ENCODE measurements at places on chromosomes 6 and 20. TPM values are rescaled to one million over a fixed set of nuclear protein-coding genes. Genes with fewer than 3 reads are reported as not detected.
A peak's percentile ranks its signal among the peaks of the same experiment; 100 is the strongest.

DNA sequence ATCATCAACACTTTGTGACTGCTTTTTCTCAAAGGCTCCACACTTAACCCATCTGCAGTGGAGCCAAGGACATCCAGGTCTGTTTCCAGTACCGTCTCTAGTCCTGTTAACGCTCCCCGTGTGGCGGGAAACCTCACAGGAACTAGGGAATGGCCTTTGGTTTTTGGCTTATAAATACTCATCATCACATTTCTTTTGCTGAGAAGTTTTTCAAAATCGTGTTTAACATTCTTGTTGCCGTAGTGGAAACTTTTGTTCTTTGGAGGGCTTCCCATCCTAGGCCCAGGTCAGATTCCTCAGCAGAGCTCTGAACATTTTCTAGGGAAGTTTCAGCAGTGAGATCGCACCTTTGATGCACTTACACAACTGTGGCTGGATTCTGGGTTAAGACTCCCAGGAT, 24.6 kb downstream of the DAAM2 start:
- ATAC-seq = no peak

DNA sequence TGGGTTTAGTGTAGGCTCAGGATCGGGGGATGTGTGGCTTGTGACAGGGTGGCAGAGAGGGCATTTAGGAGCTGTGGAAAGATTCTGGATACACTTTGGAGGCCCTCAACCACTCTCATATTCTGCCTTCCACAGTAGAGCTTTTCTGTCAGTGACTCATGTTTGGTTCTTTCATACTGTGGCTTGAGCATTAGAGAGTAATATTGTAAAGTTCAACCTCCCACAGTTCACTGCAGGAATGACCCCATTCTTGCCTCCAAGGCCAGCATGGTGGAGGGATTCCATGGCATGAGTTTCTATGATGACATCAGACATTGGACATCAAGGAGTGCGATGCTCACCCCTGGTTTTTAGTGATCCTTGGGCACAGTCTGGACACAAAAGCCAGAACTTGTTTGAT, 50.9 kb downstream of the DTD1 start:
- ATAC-seq = no peak

GRCh38 chr6:16929809-16930208, 168.5 kb upstream of the ATXN1 start:
- ATAC-seq = peak; percentile 42

- ATAC-seq = no peak
Measured at GRCh38 chr20:41234041-41234440, 83.5 kb downstream of the ZHX3 start.

DNA sequence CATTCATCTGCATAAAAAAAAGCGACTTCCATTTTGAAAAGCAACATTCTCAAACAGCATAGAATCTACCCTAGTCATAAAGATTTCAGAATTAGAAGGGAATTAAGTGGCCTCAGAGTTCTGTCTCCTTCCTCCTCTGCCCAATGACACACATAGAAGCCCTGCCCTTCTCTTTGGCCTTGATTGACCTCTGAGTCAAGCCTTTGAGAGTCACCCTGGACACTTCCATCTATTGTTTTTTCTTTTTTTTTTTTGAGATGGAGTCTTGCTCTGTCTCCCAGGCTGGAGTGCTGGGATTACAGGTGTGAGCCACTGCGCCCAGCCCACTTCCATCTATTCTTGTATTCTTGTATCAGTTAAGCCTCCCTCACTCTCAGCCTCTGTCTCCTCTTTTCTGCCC, 44.8 kb upstream of the CTNNBL1 start:
- peak; percentile 78 for ATAC-seq

- no peak for ATAC-seq
Measured at GRCh38 chr6:90406957-90407356, 110.3 kb upstream of the BACH2 start.

DNA sequence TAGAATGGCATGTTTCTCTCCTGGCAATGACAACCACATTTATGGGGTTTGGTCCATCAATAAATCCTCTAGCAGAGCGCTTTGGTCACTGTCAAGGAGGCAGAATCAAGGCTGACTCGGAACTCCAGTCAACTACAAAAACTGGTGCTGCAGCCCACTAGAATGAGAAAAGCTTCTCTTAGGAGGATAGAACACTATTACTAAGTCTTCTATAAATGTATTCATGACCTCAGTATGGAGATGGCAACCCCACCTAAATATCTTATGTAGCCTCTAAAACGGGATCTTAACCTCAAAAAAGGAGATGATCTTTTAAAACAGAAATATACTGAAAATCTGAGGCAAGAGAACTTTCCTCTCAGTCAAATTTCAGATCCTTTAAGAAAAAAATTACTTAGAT, 68.5 kb downstream of the RALGAPA2 start:
- no peak for ATAC-seq

GRCh38 chr6:135675862-135676261, 175.6 kb upstream of the PDE7B start:
- ATAC-seq = no peak

GRCh38 chr20:17636523-17637412, 45.3 kb downstream of the RRBP1 start:
- ATAC-seq = no peak

- ATAC-seq = no peak
Measured at GRCh38 chr6:81722506-81723223, 29.8 kb downstream of the TENT5A start.

DNA sequence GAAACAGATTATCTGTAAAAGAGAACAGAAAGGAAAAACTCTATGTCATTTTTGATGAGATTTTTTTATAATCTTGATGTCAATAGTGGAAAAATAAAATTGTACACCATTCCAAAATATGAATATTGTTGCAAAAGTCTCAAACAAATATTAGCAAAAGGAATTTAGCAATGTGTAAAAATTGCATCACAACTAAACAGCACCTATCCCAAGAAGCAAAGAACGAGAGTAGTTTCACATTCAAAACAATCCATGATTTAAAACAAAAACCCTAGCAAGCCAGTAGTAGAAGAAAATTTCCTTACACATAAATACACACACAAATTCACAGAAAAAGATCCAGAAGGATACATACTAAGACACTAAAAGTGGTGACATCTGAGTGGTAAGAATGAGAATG, 38.4 kb downstream of the LCA5 start:
- no peak for ATAC-seq

GRCh38 chr6:117613920-117614560, 11.7 kb upstream of the GOPC start:
- ATAC-seq = no peak

DNA sequence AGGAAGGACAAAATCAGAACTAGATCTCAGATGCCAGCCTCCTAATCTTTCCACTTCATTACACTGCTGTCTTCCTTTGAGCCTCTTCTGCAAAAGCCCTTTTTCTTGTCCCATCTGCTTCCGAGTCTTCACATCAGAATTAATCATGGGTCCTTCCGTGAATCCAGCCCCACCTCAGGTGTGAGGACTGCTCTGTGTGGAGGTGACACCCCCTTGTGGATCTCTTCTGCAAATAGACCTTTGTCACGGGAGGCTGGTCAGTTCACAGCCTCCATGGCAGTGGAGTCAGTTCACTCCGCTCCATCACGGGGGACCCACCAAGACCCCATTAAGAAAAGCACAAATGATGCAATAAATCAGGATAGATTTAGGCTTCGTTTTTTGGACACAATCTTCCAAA, 171.1 kb downstream of the ADAT2 start:
- ATAC-seq = peak; percentile 23

GRCh38 chr6:124694139-124694705, 268.0 kb upstream of the RNF217 start:
- no peak for ATAC-seq

Gene IL20RA
- total RNA-seq = 13.3 TPM

Gene PPARD
- total RNA-seq = 38.5 TPM

Gene SRF
- 19.3 TPM for total RNA-seq

Gene LRFN2
- 0.32 TPM for total RNA-seq

Gene SLPI
- 864 TPM for total RNA-seq

Gene ABHD16B
- not detected for total RNA-seq

Measured in esophagus mucosa (tissue), 1 donor.